ENCODE measurements at places on chromosomes 13 and 19.

GRCh38 chr13:75415694-75416093 is 66.3 kb downstream of the TBC1D4 start:
- no peak for DNase-seq

DNA sequence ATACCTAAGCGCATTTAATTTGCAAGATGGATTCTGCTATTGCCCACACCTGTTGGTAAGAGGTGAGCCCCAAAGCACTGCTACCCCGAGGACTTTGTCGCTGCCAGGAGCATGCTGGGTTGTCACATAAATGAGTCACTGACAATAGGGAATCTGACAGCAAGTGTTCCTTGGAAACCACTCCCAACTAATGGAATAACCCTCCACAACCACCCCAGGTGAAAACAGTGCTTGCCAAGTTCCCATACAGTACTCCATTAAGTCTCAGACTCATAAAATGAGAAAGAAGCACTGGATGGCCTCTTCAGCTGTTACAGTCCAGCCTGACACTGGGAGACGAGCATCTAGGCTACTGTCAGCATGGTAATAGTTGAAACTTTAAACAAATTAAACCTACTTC is 108.6 kb downstream of the EFNB2 start:
- no peak for DNase-seq

DNA sequence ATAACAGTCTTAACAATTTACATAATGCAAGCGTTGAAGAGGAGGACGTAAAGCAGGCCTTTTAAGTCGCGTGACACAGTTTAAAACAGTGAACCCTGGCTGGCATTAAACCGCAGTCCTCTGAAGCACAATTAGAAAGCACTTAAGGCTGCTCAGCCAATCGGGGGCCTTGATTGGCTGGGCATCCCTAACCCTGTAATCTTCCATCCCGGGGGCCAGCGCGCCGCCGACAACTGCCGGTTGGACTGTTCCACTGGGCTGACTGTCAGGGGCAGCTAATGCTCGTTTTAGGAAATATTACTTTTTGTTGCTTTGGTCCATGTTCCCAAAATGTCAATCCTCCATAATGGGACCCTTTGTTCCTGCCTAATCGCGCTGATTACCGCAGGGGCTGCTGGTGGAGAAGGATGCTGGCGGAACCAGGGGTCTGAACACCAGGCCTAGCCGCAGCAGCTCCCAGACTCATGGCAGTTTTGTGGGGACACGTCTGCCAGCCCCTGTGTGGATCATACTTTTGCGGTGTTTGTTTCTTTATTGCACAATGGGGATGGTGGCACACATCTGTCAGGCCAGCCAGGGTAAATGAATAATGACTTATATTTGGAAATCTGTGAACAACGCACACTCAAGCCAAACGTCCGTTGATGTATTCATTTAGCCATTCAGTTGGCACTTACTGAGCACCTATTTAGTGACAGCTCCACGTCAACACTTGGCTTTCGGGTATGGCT is 127.1 kb upstream of the SPACA7 start:
- no peak for DNase-seq

DNA sequence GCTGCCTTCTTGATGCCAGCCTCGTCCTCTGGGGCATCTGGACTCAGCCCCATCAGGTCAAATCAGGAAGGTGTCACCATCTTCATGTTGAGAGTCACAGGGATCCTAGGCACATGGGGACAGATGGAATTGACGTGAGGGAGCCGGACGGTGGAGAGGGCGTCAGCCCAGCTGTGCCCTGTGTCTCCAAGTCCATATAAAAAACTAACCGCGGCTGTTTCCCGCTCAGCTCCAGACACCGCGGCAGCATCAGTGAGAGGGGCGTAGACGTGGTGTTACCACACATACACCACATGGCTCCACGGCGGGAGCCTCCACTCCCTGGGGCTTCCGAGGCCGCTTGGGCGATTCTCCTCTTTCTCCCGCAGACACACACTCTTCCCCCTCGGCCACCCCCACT is 5.6 kb upstream of the PRR36 start:
- no peak for DNase-seq

DNA sequence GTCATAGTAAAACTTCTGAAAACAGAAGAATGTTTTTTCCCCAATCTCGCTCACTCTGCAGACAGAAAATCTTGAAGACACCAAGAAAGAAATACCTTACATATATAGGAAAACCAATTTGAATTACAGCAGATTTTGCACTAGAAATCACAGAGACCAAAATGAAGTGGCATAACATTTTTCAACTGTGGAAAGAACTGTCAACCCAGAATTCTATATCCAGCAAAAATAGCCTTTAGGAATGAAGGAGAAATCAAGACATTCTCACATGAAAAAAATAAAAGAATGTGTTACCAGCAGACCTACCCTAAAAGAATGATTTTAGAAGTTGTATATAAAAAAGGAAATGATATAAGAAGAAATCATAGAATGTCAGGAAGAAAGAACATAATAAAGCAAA is 28.7 kb downstream of the CCDC122 start:
- DNase-seq = no peak

GRCh38 chr13:43115141-43115540 is 91.8 kb downstream of the DNAJC15 start:
- no peak for DNase-seq

GRCh38 chr19:51010066-51010795 is 8.8 kb upstream of the KLK8 start:
- DNase-seq = no peak

GRCh38 chr13:106685143-106685542 is 117.2 kb upstream of the ARGLU1 start:
- DNase-seq = no peak

DNA sequence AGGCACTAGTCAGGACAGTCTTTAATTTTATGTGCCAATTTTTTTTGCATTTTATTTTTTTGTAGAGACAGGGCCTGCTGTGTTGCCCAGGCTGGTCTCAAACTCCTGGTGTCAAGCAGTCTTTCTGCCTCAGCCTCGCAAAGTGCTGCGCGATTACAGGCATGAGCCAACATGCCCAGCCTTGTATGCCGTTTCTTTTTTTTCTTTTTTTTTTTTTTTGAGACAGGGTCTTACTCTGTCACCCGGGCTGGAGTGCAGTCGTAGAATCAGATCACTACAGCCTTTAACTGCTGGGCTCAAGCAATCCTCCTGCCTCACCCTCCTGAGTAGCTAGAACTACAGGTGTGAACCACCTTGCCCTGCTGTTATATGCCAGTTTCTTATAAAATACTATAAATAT is 26.4 kb downstream of the BORA start:
- DNase-seq = no peak

DNA sequence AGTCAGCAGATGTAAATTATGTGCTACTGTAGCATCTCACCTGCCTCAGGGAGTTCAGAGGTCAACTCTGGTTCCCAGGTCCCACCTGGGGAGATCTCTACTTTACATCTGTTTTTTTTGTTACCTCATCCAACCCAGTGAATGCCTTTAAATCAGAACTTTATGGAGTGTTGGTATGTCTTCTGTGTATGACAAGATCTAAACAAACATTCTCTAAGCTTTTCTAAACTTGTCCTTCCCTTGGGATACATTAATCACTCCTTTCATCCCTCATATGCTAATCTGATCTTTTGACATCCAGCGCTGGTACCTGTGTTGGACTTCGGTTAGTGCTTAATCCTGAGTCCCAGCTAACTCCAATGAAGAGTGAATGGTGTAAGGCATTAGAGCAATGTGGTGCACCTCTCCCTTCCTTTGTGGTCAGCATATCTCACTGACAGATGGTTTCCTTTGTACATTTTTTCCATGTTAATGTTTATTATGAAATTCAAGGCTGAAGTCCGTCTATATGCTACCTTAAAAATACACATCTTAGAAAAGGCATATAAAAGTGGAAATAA is 213.4 kb downstream of the ABCC4 start:
- DNase-seq = no peak

DNA sequence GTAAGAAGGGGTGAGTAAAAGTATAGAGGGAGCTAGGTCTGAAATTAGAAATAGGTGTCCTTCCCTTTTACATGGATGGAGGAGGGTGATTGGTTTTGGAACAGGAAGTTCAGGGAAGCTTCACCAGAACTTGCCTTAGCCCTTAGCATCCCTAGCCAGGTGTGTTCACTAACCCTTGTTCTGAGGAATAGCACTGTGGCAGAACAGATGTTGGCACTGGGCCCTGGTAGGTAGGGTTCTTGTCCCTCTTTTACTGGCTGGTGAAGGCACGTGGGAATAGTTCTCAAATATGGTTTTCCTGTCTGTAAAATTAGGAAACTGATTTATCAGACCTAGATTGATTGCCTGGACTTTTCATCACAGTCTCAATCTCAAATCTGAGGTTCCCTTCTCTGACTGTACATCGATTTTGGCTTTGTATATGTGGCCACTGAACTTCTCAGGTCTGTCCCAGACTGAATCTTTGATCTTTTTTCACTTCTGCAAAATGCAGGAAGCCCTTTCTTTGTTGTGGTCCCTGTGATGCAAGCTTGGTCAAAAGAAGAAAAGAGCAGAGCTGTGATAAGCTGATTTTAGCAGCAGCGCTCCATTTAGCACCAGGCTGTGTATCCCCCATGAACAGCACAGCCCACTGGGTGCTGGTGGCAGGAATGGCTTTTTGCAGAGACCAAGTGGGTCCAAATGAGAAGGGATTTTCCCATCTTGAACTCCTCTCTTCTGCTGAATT is 86.2 kb upstream of the HTR2A start:
- DNase-seq = no peak

- DNase-seq = no peak
Observed at GRCh38 chr13:95327190-95327589, 25.9 kb upstream of the ABCC4 start.

DNA sequence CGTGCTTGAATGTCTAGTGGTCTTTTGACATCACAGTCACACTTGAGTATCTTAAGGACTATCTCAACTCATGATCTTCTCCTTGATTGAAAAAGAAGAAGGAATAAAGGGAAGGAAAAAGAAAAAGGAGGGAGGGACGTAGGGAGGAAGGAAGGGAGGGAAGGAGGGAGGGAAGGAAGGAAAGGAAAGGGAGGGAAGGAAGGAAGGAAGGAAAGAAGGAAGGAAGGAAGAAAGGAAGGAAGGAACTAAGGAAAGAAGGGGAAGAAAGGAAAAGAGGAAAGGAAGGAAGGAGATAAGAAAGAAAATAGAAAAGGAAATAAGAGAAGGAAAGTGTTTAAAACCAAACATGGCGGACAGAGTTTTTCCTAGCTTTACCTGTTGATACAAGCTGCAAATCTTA is 64.7 kb downstream of the RNASEH2B start:
- no peak for DNase-seq

DNA sequence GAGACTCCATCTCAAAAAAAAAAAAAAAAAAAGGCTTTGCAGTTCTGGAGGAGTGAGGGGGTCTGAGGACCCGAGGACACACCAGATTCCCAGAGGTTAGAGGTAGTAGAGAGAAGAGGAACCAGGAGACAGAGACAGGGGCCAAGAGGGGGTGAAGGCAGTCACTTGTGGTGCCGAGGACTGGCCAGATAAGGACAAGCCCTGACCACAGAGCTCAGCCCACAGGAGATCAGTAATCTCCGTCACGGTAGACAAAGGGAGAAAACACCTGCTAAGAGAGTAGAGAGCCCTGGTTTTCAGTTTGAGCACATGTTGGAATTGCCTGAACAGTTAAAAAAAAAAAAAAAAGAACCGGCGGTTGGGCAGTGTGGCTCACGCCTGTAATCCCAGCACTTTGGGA is 1.7 kb upstream of the PRAM1 start:
- DNase-seq = no peak

DNA sequence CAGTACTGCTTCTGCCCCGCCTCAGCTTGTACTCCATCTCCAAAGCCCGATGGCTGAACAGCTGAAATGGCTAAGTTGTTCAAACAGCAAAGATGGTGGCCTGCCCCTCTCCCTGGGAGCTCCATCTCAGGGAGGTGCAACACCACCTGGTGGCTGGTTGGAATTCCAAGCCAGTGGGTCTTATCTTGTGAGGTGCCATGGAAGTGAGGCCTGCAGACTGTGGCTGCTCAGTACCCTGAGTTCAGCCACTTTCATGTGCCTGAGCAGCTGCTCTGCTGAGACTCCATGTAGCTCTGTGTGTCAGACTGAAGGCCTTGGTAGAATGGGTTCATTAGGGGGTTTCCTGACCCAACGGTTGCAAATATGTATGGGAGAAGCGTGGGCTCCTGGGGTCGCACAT is 67.3 kb upstream of the SPRY2 start:
- no peak for DNase-seq

DNA sequence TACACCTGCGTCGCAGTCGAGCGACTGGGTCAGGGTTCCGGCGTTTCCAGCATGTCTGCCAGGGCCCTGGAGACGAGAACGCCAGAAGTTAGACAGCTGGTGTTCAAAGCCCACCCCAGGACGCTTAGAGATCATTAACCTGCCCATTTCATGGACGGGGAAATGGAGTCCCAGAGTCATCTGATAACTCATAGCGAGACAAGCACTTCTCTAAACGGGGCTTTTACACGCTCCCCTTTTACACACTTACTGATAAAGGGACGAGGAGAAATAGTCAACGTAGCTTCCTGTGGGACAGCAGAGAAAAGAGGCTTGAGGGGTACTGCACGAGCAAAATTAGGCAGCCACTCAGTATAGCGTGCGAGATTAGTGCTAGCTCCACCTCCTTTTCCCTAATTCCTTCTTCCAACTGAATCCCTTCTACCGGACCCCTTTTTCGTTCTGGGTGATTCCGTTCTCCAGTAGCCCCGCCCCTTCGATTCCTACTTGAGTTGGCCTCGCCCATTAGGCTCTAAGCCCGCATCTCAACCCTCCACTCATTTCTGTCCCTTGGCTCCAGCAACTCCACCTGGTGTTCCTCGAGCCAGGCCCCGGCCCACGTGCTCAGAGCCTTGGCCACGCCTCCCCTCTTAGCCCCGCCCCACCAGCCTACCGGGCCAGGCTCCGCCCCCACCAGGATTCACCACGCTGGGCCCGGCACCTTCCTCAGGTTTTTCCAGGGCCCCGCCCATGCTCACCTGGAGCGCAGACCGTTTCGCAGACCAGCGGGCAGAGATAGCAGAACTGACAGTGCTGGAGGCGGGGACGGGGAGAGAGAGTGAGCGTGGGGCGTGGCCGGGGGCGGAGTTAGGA is 3.7 kb downstream of the HRC start:
- peak; percentile 28 for DNase-seq

- DNase-seq = no peak
Observed at GRCh38 chr19:13425151-13425550, 81.1 kb downstream of the CACNA1A start.

DNA sequence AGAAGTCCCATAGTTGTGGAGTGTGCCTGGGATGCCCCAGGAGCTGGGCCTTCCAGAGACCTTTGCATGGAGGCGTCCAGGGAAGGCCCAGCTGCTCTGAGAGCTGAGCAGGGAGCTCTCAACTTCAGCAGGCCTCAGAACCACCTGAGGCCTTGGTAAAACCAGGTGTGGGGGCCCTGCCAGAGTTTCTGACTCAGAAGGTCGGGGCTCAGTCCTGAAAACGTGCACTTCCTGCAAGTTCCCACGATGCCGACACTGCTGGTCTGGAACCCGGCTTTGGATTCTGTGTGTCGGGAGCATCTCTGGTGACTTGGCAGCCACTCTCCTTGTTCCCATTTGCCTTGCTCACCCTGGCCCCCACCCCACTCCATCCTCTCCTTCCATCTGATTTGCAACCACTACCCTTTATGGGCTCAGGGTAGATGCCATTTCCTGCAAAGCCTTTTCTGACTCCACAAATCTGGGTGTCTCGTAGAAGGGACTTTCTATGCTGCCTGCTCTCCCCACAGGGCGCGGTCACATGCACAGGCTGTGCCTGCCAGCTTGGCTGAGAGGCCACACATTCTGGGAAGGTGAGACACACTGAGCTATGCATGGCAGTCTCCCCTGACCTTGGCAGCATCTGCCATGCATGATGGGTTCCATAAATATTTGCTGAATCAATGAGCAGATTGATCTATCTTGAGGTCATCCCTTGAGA is 244.7 kb downstream of the COL4A1 start:
- no peak for DNase-seq

GRCh38 chr13:21005193-21005592 is 56.2 kb downstream of the LATS2 start:
- DNase-seq = no peak

- DNase-seq = no peak
Observed at GRCh38 chr13:112651750-112652511, 37.9 kb upstream of the ATP11A start.

All from T-helper 17 cell (primary cell).